ENCODE measurements at places on chromosomes 2 and 18.
A peak's percentile ranks its signal among the peaks of the same experiment; 100 is the strongest.

DNA sequence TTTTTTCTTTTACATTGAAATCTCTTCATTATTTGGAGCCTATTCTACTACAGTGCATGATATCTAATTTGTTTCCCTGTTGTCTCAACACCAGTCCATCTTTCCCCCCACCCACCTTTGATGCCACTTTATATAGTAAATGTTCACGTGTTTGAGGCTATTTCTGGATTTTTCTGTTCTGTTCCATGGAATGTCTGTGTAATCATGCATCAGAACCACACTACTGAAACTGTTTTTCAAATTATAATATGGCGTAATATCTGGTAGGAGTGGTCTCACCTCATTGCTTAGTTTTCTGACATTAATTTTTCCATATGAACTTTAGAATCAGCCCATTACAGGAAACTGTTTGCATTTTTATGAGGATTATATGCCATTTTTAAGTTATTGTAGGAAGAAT is 19.1 kb upstream of the NARS1 start:
- DNase-seq = no peak

- DNase-seq = no peak
These were observed 968.0 kb upstream of the FAM98A start for GRCh38 chr2:34567128-34567527.

DNA sequence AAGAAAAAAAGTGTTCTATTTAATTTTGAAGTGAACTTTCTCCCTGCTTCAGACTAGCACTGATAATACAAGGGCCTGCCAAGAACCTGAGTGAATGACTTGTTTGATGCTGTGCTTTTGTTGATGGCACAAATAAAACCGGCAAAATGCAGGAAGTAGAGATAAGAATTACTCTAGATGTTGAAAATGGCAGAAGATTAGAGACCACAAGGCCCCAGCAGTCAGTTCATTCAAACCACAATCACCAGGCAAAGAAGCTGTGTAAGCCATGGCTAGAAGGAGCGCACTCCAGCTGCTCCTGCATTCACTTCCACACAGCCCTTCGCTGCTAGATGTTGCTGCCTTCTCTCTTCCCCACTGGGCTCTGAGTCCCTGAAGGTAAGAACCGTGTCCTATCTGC is 297.1 kb downstream of the AGPS start:
- DNase-seq = no peak

- no peak for DNase-seq
These were observed 851.8 kb upstream of the NXPH2 start for GRCh38 chr2:139631966-139632365.

GRCh38 chr2:112136096-112136495 is 2.1 kb upstream of the FBLN7 start:
- no peak for DNase-seq

- no peak for DNase-seq
These were observed 34.6 kb downstream of the PRPF40A start for GRCh38 chr2:152682663-152683062.

GRCh38 chr2:188291617-188292347 is at the start of gene GULP1:
Gene GULP1, plus strand, starts transcription at chr2:188291874. Its CDS starts 185,829 bp downstream, at chr2:188477703.
- DNase-seq = no peak

- DNase-seq = no peak
These were observed 70.1 kb downstream of the OXER1 start for GRCh38 chr2:42693688-42694479.

DNA sequence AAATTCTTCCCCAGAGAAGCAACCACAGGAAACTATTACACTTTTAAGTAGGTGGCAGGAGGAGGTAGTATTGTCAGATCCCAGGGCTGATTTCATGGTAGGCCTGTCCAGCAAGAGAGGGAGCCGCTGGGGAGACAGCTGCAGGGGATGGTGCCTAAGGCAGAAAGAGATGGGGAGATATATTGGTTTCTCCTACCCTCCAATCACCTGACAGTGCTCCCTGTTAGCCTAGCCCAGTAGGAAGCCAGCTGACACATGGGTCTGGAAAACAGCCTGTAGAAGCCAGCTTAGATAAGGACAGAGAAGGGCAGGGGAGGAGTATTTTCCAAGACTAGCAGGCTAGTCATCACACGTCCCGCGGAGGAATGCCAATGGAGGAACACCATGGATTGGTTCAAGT is 8.2 kb upstream of the SPOPL start:
- no peak for DNase-seq

GRCh38 chr2:82857967-82858366 is 1601.1 kb downstream of the SUCLG1 start:
- no peak for DNase-seq

DNA sequence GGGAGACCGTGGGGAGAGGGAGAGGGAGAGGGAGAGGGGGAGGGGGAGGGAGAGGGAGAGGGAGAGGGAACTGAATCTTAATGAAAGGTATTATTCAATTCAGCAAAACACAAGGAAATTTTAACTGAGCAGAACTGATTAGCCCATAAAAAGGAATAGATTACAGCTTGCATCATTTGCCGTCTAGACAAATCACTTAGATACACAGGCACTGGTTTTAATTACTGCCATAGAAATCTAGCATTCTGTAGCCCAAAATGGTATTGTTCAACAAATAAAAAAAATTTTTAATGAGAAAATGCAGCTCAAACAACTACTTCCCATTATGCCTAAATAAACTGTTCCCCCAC is 7.9 kb upstream of the KCNF1 start:
- no peak for DNase-seq

GRCh38 chr2:157932480-157933159 is 56.5 kb upstream of the ACVR1 start:
- no peak for DNase-seq

- DNase-seq = no peak
These were observed 738.4 kb upstream of the ID2 start for GRCh38 chr2:7943446-7943845.

DNA sequence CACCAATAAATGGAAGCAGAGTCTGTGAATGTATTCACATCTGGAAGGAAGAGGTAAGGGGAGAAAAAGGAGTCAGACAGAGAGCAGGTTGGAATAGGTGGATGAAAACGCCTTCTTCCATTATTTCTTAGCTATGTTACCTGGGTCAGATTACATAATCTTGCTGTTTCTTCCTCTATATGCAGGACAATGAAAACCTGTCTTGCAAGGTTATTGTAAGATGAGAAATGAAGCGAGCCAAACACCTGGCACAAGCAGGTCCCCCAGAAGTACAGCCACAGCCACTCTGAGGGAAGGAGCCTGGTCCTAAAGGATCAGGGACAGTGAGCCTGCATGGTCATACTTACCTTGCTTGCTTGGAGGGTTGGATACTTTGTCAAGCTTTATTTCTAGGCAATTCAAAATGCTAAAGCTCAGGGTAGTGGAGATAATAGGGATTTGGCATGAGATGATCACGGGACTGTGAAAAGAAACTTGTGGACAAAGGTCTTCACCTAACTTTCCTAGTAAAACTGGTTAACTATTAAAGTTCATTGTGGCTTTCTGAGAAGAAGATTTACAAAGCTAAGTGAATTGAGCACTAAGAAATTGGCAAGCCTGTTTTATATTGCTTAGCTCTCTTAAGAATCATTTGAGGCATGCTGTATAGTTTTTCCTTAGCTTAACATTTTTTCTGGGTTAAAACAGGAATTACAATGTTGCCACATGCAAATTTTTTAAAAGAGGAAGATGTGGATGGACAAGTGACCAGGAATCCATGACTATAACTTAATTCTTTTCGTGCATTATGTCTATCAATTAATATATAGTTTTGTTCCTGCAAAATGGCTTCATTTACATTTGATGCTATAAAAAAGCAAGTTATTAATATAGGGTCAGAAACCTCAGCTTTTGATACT is 15.7 kb upstream of the PLA2R1 start:
- no peak for DNase-seq

- DNase-seq = peak; percentile 1
These were observed 1.2 kb downstream of the SAP130 start for GRCh38 chr2:128026448-128027277.

- DNase-seq = no peak
These were observed 137.7 kb downstream of the THNSL2 start for GRCh38 chr2:88307817-88308216.

DNA sequence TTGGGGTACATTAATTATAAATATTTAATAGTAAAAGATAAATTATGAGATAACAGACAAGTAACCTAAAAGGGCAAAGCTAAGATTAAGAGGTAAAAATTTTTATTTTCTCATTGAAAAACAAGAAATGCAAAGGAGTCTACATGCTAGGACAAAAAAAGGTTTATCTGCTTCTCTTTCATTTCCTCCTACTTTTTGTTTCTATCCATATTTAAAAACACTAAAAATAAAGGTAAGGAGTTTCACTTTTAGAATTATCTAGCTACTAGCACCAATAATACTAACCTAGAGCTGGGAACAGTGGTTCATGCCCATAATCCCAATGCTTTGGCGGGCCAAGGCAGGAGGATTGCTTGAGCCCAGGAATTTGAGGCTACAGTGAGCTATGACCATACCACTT is 1551.7 kb upstream of the SLC39A10 start:
- DNase-seq = no peak

GRCh38 chr2:54927751-54928615 is 122.3 kb downstream of the RTN4 start:
- DNase-seq = no peak

DNA sequence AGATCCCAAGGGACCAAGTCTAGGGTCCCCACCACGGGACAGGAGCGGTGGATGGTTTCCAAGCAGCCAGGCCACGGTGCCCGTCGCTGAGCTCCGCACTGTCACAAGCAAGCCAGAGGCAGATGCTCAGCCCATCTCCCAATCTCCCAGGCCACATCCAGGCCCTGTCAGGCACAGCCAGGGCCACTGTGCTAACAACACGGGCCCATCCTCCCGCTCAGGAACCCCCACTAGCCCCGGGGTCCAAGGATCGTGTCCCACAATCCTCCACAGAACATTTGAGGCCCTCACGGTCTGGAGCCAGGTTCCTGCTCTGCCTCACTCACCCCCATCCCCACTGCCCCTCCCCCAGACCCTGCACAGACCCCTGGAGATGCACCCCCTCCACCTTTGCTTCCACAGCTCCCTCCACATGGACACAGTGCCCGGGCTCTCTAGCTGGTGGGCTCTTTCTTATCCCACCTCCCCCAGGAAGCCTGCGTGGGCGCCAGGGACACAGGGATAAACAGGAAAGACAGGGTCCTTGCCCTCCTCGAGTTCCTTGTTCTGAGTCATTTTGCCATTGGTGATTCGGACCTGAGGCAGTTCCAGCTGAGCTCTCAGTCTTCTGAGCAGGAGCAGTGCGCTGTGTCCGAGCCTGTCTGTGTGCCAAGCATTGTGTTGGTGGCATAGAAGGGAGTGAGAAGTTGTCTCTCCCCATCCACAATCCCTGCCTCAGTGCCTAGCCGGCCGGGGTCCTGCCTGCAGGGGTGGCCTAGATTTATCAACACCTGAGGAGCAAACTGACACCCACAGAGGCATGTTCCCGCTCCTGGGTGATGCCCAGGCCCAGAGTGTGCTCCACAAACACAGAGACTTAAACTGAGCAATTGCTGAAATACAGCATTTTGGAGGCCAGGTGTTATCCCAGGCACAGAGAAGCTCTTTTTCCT is 7.0 kb downstream of the CROCC2 start:
- DNase-seq = no peak

- no peak for DNase-seq
These were observed 39.5 kb upstream of the SLC14A1 start for GRCh38 chr18:45684341-45685115.

- DNase-seq = no peak
These were observed 84.8 kb downstream of the AQP4 start for GRCh38 chr18:26780520-26781325.

DNA sequence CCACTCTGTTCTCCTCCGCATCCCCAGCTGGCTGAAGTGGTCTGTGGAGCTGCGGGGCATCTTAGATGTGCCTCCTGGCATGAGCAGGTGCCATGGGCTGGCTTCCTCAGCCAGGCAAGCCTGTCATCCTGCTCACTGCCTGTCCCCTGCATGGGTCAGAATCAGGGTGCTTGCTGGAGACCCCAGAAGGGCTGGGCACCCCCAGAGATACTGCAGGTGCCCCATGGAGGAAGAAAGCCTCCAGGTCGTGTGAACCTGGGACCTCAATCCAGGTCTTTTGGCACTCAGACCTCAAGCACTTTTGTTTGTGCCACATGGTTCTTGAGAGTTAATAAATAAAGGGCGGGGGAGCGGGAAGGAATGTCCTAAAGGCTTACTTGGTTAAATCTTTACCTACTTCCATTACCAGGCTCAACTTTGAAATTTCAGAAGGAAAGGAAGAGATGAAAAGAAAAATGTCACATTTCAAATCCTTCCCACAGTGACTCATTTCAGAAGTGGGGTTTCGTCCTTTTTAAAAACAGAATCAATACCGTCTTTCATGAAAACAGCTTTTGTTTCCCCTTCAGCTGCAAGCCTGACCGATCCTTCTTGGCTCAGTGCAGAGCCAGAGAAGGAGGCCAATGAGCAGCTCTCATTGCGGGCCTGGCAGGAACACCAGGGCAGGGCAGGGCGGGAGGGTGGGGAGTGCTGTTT is 69.9 kb downstream of the RHOB start:
- DNase-seq = no peak

- DNase-seq = no peak
These were observed 83.9 kb upstream of the MAPRE2 start for GRCh38 chr18:34957119-34957863.

DNA sequence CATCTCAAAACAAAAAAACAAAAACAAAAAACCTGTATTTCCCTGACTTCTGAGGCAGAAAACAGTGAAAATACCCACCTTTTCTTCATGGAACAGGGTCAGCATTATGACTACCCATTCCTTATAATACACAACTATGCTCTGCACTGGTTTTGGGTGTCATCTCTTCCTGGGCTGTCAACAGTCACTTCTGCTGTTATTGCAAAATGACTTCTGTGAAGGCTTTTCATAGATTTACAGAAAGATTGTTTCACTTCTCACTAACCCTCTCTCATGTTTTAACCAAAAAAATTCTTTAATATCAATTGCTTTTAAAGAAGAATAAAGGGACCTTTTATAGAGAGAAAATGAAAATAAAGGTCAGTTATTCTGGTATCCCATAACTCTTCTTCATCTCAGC is 26.5 kb upstream of the PIK3C3 start:
- DNase-seq = no peak

GRCh38 chr2:233031556-233032500 is 644 bp upstream of the NEU2 start:
- no peak for DNase-seq

DNA sequence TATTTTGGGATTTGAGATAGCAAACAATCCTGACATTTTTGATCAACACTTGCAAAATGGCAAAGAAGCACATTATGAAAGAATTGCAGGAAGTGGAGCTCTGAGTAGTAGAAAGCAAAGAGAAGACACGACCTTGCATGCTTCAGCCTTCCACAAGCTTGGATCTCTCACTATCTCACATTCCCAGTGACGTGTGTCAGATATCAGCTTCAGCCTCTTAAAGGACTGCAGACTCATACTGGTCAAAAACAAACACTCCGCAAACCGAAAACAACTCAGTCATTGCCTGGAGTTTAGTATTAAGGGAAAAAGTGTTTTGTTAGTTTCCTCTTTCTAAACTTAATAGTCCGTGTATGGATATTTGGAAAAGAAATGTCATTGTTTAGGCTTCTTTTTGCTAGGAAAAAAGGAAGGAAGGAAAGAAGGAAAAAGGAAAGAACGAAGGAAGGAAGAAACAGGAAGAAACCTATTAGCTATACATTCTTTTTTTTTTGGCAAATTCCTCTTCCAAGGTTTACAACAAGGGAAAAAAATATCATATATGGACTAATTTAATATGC is 32.6 kb upstream of the SLC40A1 start:
- DNase-seq = no peak

All from activated T-helper 1 cell treated with anti-CD3 and anti-CD28 coated beads, Interleukin-12 subunit alpha, Interleukin-12 subunit beta, Interleukin-2, Interleukin-4 antibody, amounts not matched to agents 30 ng/mL and 10 ng/mL and 1 ng/mL, durations not matched to agents 14 hours and 24 hours and 36 hours (primary cell).